ENCODE measurements at places on chromosomes 16 and 17.
A peak's percentile ranks its signal among the peaks of the same experiment; 100 is the strongest.

- DNase-seq = no peak
Measured at GRCh38 chr16:72021043-72021442, 12.5 kb downstream of the DHODH start.

GRCh38 chr17:28372203-28372944, 880 bp downstream of the SARM1 start:
- DNase-seq = peak; percentile 70

DNA sequence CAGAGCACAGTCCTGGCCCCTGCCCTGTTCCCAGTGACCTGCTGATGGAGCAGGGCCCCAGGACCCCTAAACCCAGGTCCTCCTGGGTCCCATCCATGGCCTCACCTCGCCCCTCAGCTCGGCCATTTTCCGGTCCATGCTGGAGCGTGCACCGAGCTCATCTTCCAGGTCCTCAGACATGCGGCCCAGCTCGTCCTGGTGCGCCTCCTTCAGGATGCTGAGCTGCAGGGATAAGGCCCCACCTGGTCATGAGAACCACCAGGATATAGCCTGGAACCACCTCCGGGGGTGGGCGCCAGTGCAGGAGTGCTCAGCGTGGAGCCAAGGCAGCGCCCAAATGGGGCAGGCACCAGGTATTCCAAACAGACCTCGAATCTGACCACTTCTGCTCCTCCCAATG, 17.9 kb downstream of the CCDC102A start:
- no peak for DNase-seq

DNA sequence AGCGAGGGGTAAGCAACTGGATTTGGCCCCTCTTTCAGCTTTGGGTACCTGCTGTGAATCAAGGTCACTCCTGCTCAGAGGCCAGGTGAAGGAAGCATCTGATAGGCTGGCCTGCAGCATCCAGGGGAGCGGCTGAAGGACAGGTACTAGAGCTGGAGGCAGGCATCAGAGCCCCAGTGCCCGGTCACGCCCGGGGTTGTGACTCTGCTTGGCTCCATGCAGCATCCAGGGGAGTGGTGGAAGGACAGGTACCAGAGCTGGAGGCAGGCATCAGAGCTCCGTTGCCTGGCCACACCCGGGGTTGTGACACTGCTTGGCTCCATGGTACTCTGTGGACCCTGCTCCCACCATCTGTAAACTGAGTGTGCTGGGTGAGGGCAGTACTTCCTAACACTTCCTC, 189.7 kb downstream of the XYLT1 start:
- no peak for DNase-seq

- DNase-seq = no peak
Measured at GRCh38 chr16:10390330-10390729, 4.5 kb downstream of the ATF7IP2 start.

GRCh38 chr17:67442787-67443624, 65.9 kb downstream of the PITPNC1 start:
- DNase-seq = peak; percentile 44

DNA sequence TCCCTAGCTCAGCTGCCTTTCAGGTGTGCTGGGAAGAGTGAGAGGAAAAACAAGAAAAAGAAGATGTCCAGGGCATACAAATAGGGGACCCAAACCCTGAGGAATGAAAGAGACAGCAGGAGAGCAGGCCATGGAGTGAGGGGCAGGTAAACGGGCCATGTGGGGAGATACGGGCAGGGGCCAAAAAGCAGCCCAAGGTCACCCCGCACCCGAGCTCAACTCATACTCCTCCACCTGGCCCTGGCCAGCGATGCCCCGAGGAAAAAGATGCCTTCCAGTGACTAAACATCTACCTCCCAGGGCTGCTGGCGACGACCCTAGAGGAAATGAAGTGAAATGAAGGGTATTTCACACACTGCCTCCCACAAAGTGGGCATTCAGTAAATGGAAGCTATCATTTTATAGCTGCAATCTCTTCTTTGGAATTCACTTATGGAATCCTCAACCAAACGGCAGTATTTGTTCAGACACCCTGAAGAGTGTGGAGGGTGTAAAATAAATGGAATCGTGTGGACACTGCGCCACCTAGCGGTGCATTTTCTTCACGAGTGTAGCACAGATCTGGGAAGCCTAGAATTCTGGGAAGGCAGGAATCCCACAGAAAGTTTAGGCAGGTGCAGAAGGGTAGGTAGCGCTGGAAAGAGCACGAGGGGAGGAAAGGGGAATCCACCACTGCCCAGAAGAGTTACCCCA, 14.9 kb downstream of the ELAC2 start:
- peak; percentile 77 for DNase-seq

DNA sequence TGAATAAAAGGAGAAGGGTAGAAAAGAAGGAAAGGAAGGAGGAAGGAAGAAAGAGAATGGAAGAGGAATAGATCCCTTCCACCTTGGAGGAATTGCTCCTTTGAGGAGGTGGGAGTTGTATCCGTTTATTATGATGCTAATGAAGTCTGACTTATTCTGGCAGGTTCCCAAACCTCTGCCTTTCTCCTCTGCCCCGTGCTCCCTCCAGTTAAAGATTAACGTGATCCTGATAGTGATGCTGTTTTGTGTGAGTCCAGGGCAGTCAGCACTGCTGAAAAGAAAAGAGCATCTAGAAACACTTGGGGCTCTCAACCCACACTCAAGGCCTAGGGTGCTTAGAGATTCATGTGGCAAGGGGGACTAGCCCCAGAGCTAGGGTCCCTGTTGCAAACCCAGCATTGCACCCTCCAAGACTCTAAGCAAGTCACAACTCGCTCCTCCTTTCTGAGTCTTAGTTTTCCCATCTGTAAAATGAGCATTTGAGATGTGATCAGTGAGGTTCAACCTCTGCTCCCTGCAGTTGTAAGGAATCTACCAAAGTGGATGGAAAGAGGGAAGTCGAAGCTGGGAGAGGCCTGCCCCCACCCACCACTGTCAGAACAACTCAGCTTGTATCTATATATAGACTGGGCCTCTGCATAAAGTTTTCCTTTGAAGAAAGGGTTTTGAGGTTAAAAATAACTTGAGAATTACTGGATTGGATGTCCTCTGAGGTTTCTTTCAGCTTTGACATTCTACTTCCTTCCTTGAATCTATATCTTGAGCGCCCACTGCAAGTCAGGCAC, 46.9 kb upstream of the TMEM132E start:
- DNase-seq = no peak

DNA sequence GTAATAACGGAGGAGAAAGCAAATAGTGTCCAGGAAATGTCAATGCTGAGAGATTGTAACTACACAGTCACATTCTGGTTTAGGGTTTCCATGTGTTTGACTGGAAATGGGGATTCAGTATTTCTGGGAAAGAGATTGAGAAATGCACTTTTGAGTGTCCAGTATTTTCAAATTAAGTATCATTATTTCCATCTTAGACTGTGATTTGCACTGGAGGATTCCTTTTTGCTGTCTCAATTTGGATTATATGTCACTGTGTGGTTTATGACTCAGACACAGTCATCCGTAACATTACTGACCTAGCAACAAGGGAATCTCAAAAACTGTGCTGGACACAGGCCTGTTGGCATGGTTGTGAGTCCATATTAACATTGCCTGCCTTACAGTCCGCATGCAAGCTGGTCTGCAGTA, 681.4 kb downstream of the CDH11 start:
- no peak for DNase-seq

DNA sequence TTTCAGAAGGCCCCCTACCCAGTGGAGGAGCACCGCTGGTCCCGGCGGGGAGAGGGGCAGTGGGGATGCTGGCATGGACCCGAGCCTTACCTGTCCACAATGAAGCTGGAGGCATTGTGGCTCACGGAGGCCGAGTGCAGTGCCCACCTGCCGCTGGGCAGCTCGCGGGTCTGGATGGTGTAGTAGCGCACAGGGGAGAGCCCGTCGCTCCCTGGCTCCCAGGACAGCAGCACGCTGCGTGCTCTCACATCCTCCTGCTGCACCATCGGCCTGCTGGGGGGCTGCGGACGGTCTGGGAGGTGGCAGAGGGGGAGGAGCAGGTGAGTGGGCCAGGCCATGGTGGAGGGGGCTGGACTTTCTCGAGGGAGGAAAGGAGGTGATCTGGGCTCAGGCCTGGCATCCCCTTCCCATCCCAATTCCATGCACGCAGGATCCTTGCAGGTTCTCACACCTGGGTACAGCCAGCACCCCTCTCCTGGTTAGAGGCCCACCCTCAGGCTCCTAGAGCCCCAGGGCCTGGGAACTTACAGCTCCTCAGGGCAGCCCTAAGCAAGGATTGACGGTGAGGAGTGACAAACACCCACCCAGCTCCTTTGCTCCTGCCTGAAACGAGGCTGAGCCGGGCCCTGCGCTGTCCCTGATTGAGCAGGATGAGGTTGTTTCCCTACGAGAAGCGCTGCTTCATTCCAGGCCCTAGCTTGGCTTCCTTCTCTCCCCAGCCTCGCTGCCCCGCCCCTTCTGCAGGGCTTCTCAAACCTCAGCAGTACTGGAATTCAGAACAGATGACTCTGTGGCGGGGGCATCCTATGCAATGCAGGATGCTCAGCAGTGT, 76.2 kb upstream of the CDC42EP4 start:
- DNase-seq = no peak

- DNase-seq = no peak
Measured at GRCh38 chr17:57915985-57916757, 39.0 kb downstream of the CUEDC1 start.

GRCh38 chr17:65323049-65323448, 185.9 kb downstream of the RGS9 start:
- no peak for DNase-seq

DNA sequence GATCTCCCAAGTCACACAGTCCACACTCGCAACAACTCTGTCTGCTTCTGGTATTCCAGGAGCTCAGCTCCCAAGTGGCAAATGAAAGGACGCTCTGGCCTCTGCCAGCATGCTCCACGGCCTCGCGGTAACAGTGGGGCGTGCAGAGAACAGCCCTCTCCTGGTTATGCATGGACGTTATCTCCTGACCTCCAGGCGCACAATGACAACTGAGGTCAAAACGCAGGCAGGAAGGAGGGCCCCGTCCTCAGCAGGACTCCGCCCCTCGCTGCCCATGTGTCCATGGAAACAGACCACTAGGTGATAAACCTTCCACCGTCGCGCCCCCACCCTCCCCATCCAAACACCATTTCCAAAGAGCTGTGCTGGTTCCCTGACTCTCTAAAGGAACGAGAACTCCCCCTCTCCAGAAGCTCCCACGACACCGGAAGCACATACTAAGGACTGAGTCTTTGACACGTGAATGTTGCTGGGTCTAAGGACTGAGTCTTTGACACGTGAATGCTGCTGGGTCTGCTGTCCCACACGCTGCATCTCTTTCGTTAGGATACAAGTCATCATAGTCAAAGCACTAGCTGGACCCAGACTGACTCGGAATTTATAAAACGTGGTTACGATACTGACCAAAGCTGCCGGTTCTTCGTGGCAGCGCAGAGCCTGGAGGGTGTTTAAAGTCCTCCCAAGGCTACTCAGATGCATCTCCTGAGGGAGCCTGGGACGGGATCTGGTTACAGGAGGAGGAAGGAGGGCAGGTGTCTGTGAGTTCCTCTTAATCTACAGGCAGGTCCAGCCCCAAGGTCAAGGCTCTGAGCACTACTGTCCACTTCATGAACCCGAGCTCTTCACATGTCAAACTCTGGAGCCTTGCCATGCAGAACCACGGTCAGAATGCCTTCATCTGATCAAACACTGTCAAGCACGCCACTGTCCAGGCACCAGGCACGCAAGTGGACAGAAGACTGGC, 43.9 kb downstream of the KLHDC4 start:
- DNase-seq = no peak

DNA sequence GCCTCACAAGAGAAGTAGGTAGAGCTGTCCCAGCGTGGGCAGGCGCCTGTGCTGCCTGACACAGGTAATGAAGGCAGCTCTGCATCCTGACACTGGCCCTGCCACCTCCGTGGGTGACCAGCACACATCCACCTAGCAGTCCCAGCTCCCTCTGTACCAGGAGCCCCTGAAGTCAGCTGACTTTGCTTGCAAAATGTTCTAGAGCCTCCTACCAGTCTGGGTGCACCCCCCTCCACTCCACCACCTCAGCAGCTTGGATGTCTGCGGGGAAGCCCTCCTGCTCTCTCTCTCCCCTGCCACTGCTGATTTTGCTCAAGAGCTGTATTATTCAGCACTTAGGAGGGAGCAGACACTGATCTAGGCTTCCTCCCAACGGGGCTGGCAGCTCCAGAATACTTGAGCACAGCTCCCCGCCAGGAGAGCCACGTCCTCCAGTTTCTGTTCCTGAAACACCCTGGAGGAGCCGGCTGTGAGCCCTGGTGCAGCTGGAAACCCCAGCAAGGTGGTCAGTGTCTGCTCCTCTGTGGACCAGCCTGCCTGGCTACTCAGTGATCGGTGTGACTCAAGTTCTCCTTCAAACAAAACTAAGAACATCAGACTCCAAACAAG, 1.0 kb downstream of the RNF166 start:
- DNase-seq = no peak

GRCh38 chr16:987906-988305, 6.3 kb downstream of the SOX8 start:
- DNase-seq = peak; percentile 92

GRCh38 chr16:13060932-13061331, 159.5 kb downstream of the SHISA9 start:
- DNase-seq = no peak

DNA sequence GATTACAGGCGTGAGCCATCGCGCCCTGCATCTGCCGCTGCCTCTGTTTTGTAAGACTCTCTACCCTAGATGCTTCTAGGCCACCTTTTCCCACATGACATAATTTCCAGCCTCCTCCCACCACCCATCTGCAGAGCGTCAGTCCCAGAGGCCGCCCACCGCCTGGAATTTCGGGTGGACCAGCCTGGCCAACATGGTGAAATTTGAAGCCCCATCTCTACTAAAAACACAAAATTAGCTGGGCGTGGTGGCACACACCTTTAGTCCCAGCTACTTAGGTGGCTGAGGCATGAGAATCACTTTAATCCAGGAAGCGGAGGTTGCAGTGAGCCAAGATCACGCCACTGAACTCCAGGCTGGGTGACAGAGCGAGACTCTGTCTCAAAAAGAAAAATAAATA, 5.1 kb upstream of the CIBAR2 start:
- DNase-seq = no peak

DNA sequence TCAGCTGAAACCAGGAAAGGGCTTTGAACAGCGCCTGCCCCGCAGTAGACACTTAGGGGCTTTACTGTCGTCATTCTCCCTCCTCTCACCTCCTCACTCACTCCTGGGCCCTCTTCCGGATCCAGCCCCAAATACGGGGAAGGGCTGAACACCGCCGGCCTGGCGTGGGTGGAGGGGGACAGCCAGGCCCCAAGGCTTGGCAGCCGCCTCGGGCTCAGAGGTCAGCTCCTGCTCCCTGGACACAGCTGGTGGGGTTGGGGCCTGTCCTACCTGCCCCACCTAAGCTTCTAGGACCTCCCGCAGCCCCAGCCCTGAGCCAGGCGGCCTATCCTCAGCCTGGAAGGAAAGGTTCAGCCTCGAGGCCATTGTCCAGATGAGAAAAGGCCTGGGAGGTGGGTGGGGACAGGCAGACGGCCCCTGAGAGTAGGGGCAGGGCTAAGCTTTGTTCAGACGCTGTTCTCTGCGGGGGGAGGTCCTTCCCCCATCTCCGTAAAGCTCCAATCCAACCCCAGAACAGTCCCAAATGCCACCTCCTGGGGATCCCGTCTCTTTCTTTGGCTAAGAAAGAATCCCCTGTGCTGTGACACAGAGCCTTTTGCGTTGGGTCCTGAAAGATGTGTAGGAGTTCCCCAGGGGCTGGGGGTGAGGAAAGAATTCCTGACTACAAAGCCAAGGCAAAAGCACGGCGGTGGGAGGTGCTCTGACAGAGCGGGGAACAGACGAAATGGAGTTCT, 881 bp upstream of the LLGL1 start:
- no peak for DNase-seq

Measured in spinal cord (tissue), 10 donors.